ENCODE measurements at places on chromosomes 4 and X. TPM values are rescaled to one million over a fixed set of nuclear protein-coding genes. Genes with fewer than 3 reads are reported as not detected.

Gene TMSB15B
- total RNA-seq = 1.1 TPM

Gene ELMOD2
- total RNA-seq = 15.7 TPM

Gene TMPRSS11B
- 36.9 TPM for total RNA-seq

Gene DGAT2L6
- total RNA-seq = not detected

Gene RASL11B
- 1.0 TPM for total RNA-seq

Gene TNMD
- not detected for total RNA-seq

Gene CXorf49
- total RNA-seq = 0.40 TPM

Gene MED12
- total RNA-seq = 23.3 TPM

Gene CTSO
- 2.4 TPM for total RNA-seq

Gene ETDA
- total RNA-seq = not detected

Gene MAMLD1
- 0.76 TPM for total RNA-seq

Gene PCYT1B
- 0.64 TPM for total RNA-seq

Gene RENBP
- total RNA-seq = 0.52 TPM

Gene SPANXN3
- not detected for total RNA-seq

Gene STIM2
- total RNA-seq = 7.1 TPM

Gene HSD17B13
- total RNA-seq = not detected

Gene CT45A10
- total RNA-seq = not detected

Gene MUC7
- total RNA-seq = not detected

Gene PLA2G12A
- 34.8 TPM for total RNA-seq

Gene MAGEA2
- not detected for total RNA-seq

Gene RPL36A
- 361 TPM for total RNA-seq

Gene DTHD1
- total RNA-seq = 0.08 TPM

Gene DCHS2
- total RNA-seq = 0.48 TPM

Gene PSAPL1
- not detected for total RNA-seq

Gene WAS
- 1.2 TPM for total RNA-seq

Gene UBA6
- 55.9 TPM for total RNA-seq

Gene SEC31A
- total RNA-seq = 122 TPM

Gene SLC2A9
- total RNA-seq = 21.5 TPM

Gene REELD1
- total RNA-seq = not detected

Gene FHIP1A
- total RNA-seq = 43.6 TPM

Gene COL25A1
- total RNA-seq = 0.04 TPM

Gene ARX
- not detected for total RNA-seq

Gene CT83
- total RNA-seq = not detected

Gene SHROOM2
- total RNA-seq = 7.7 TPM

Gene POU3F4
- not detected for total RNA-seq

Gene HSFX4
- total RNA-seq = not detected

Gene TMEM154
- 120 TPM for total RNA-seq

Gene TEX13C
- not detected for total RNA-seq

Gene HERC6
- 19.5 TPM for total RNA-seq

Gene IQSEC2
- total RNA-seq = 10.6 TPM

Gene C1QTNF7
- total RNA-seq = 0.52 TPM

Gene MSX1
- total RNA-seq = 0.36 TPM

Gene RAB33A
- total RNA-seq = 0.20 TPM

Gene OTUD6A
- total RNA-seq = not detected

Gene CT47B1
- total RNA-seq = not detected

Gene VEGFC
- 1.1 TPM for total RNA-seq

Gene FDCSP
- 53.0 TPM for total RNA-seq

Gene GPC4
- total RNA-seq = 2.7 TPM

Gene WDR13
- total RNA-seq = 70.2 TPM

Gene NWD2
- total RNA-seq = 0.08 TPM

Gene WDR17
- total RNA-seq = 0.48 TPM

Gene VAMP7
- 24.5 TPM for total RNA-seq

Gene LUZP4
- total RNA-seq = not detected

Gene CACNA1F
- total RNA-seq = 0.28 TPM

Gene FGFBP2
- not detected for total RNA-seq

Gene XG
- 14.2 TPM for total RNA-seq

Gene PTPN13
- total RNA-seq = 87.3 TPM
